ENCODE measurements at places on chromosomes 4 and X.

DNA sequence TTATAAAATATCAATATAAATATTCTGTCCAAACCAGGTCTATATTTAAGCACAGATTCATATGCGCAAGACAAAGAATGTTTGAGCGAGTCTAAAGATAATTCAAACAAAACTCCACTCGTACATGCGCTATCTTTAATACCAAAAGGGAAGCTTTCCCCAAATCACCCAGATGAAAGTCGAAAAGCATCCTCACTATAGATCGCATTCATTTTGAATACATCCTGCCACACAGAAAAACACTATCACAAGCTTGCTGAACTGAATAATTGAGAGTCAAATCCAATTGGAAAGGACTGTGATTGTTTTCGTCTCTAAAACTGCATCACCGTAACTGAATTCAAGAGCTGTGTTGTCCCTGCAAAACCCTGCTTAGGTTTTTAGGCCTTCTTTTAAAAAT is 685 bp downstream of the TASL start:
- DNase-seq: no peak

- DNase-seq: no peak
These were observed 146.1 kb downstream of the DCTD start for GRCh38 chr4:182770996-182771514.

GRCh38 chr4:100100985-100101384 is 89.3 kb downstream of the DDIT4L start:
- DNase-seq: no peak

DNA sequence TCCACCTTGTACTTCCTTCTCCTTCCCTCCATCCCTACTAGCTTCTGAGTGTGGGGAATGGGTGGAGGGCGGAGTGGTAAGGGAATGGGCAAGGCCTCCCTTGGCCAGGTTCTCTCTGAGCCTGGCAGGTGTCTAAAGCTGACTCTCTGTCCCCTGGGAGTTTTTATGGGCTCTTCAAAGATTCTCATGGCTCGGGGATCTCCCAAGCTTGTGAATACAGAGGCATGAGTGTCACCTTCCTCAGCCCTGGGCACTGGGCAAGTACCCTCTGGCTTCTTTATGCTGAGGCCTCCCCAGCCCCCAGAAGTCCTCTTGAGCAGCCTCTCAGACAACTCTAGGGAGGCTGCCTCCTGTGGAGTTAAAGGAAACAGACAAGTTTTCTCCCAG is 32.5 kb upstream of the DDX3X start:
- no peak for DNase-seq

GRCh38 chr4:89558147-89558546 is 250.5 kb upstream of the GPRIN3 start:
- no peak for DNase-seq

DNA sequence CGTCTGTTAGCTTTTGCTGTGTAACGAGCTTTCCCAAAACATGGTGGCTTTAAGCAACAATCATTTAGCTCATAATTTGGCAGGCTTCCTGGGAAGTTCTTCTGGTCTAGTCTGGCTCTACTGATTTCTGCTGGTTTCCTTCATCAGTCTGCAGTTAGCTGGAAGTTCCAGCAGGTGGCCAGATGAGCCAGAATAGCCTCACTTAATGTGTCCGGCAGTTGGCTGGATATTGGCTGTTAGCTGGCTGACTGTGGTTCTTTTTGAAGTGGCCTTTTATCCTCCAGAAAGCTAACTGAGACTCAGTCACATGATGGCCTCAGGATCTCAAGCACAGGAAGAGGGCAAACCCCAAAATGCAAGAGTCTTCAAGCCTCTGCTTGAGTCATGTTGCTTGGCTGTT is 34.9 kb downstream of the FTHL17 start:
- no peak for DNase-seq

DNA sequence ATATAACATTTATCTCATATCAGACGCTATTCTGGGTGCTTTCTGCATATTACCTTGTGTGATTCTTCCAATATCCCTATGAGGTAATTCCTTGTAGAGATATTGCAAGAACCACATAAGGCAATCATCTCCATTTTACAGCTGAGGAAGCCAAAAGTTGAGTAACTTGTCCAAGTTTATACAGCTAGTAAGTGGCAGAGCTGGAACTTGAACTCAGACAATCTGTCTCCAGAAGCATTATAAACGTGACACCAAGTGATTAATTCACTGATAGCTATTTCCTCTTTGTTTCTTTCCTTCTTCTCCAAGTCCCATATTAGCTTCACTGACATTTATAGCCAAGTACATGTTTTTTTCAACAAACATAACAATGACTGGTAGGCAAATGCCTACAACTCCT is 7.3 kb downstream of the EMCN start:
- DNase-seq: no peak

GRCh38 chrX:9310616-9311015 is 154.2 kb upstream of the TBL1X start:
- no peak for DNase-seq

DNA sequence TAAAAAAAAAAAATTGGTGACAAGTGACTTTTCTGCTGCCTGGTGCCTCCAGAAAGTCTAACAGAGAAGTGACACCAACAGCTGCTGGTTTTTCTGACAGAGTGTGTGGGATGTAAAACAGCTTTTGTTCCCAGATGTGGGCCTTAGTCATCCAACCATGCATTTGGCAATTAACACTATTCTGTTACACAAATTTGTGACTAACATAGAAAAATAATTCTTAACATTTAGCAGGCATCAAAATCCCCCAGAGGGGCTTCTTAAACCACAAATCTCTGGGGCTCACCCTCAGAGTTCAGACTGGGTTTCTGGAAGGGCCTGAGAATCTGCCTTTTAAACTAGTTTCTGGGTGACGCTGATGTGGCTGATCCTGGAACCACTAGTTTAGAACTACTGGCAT is 100.5 kb upstream of the PCDH7 start:
- DNase-seq: no peak

GRCh38 chr4:87912164-87913004 is 63.1 kb upstream of the SPP1 start:
- no peak for DNase-seq

GRCh38 chrX:44903830-44904530 is 31.0 kb downstream of the KDM6A start:
- DNase-seq: no peak

- DNase-seq: no peak
These were observed 187.4 kb upstream of the TEX13C start for GRCh38 chrX:125132274-125132673.

All from NCI-H1105 treated with DMSO at 0.1 percent for 48 hours (cell line).